ENCODE measurements at places on chromosomes 4 and X. TPM values are rescaled to one million over a fixed set of nuclear protein-coding genes. Genes with fewer than 3 reads are reported as not detected.

DNA sequence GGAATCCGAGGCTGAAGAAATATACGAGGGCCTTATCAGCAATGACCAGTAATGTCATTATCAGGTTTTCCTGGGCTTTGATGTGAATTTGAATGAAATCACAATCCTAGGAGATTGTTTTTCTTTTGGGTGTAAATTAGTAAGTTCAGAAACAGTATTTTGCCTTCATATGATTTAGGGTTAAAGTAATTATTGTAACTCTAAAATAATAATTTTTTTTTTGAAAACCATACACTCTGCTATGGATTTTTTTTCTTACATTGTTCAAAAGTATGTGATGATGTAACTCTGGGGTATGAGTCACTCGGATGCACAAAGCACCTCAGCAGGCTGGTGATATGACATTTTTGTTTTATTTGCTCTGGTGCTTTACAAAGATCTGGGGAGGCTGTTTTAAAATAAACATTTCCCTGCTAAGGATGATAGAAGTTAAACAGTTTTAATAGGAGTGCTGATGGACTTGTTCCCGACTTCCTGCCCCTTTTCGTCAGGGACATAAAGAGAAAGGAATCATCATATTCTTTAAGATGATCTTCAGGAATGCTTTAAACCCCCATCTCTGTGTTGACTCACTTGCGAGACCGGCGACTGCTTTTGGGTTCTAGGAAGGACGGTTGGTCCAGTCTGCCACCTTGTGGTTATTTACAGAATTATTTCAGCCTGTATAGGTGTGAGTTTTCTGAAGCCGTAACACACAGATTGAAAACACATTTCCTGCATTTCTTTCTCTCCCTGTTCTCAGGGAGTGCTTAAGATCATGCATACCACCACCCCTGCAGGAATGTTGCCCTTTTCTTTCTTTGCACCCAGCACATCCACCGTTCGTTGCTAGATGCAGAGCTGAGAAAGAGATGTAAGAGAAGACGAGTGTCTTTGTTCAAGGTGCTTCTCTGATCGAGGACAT is 72.5 kb downstream of the RAPGEF2 start:
- DNase-seq = peak; percentile 78

- DNase-seq = no peak
These were observed 121.3 kb downstream of the PRDM5 start for GRCh38 chr4:120801137-120801758.

DNA sequence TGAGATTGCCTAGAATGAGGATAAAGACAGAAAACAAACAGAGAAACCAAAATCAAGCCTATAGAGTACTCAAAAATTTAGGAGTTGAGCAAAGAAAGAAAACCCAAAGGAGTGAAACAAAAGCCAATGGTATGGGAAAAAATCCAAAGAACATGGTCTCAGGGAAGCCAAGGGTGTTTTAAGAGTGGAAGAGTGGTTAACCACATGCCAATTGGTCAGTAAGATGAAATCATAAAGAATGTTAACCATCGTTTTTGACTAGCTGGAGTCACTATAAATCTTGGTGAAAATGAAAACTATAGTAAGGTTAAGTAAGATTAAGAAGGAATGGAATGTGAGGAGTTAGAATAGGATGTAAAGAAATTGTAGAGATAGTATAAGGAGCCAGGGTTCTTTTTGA is 64.7 kb upstream of the RPL34 start:
- no peak for DNase-seq

DNA sequence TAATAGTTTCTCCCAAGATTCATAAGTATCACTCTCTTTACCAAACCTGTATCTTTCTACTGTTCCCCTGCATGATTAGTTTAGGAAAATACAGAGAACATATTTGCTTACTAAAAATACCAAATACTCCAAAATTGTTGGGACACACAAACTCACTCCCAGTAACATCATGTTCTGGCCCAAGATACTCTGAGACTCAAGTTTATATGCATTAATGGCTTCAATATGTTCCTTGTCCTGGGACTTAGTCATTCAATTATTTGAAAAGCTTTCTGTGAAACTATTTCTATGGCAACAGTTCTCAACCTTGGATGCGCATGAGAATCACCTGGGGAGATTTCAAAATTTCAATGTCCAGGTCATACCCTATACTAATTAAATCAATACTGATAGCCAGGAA is 138.9 kb upstream of the PTCHD1 start:
- no peak for DNase-seq

GRCh38 chr4:103692615-103693014 is 27.2 kb downstream of the TACR3 start:
- DNase-seq = no peak

- peak; percentile 42 for DNase-seq
These were observed 413.8 kb downstream of the FAT4 start for GRCh38 chr4:125728568-125728967.

The P2RY10 gene
- 0.46 TPM for polyA plus RNA-seq

The SULT1E1 gene
- 184 TPM for polyA plus RNA-seq

Measured in right lung (tissue), 10 donors.